ENCODE measurements at places on chromosomes 16 and 17. TPM values are rescaled to one million over a fixed set of nuclear protein-coding genes. Genes with fewer than 3 reads are reported as not detected.

DNA sequence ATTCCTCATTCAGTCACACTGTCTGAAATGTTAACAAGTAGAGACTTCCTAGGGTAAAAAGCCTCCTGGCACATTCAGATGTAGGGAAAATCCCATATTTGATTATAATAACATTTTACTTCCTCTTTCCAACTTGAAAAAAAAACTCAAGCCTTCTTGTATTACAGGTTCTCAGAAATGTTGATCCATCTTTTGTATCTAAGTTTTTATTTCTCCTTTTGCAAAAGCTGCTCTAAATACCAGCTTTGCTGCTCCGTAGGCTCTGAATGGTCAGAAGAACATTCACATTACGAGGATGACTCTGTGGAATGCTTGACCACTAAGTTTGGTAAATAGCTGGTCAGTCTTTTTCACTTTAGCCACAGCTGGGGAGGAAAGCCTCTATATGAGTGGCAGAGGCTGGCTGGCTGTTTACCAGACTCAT lies 13.2 kb upstream of the HEATR6 start:
- peaks cover 10% of the 10 kb centered on the region for H3K4me1 ChIP-seq
- H3K27me3 ChIP-seq: no peaks in the 10 kb centered on the region
- DNase-seq: no peak
- no peaks in the 10 kb centered on the region for H3K36me3 ChIP-seq

DNA sequence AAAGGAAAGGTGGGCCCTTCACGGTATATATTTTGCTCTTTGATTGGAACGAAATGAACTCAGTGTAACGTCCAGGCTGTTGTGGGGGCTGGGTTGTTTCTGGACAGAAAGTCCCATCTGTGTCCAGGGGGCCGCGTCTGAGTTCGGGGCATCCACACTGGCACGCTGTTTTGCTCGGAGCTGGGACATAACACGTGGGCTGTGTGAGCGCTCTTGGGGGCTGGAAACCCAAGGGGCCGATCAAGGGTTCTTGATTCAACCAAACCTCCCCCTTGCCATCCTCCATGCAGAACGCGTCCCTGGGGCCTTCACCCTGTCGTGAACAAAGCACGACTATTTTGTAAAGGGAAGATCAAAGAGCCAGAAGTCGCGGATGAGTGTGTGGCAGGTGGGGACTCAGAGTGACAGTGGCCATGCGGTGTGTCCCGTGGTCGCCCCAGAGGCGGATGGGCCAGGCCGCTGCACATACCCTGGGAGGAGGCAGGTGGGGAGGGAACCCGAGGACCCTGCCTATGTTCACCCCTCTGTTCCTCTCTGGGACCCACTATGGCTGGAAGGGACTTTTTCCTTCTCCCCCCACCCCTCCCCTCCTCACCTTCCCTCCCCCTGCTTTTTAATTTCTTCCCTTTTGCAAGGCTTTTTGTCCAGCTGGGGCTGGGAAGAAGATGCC lies 387.2 kb downstream of the SEC14L1 start:
- no peaks in the 10 kb centered on the region for H3K4me1 ChIP-seq
- no peak overlapping the region for H3K27ac ChIP-seq
- no peaks in the 10 kb centered on the region for H3K36me3 ChIP-seq
- H3K4me3 ChIP-seq: peak overlapping the region; percentile 44
- H3K27me3 ChIP-seq: peaks cover 38% of the 10 kb centered on the region

DNA sequence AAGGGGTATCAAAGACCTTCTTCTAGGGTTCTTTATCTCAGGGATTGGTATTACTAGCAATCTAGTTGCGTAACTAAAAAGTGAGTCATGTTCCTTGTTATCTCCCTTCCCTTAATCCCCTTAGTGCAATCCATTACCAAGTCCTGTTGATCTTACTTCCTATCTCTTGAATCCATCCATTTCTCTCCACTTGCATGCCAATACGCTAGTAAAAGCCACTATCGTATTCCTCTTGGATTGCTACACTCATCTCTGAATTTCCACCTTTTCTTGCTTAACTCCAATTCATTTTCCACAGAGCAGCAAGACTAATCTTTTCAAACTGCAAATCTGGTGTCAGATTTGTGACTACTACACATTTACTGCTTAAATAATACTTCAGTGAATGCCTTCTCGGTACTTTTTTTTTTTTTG lies 1.8 kb upstream of the ADAT1 start:
- no peak overlapping the region for H3K27ac ChIP-seq
- no peaks in the 10 kb centered on the region for H3K27me3 ChIP-seq
- DNase-seq: no peak
- H3K4me1 ChIP-seq: peaks cover 14% of the 10 kb centered on the region
- H3K36me3 ChIP-seq: peaks cover 49% of the 10 kb centered on the region

- DNase-seq: no peak
- peaks cover 5% of the 10 kb centered on the region for H3K4me1 ChIP-seq
- no peaks in the 10 kb centered on the region for H3K27me3 ChIP-seq
- H3K27ac ChIP-seq: no peak overlapping the region
- H3K36me3 ChIP-seq: peaks cover 5% of the 10 kb centered on the region
Measured at GRCh38 chr17:3030096-3030495, 33.3 kb downstream of the OR1D5 start.

DNA sequence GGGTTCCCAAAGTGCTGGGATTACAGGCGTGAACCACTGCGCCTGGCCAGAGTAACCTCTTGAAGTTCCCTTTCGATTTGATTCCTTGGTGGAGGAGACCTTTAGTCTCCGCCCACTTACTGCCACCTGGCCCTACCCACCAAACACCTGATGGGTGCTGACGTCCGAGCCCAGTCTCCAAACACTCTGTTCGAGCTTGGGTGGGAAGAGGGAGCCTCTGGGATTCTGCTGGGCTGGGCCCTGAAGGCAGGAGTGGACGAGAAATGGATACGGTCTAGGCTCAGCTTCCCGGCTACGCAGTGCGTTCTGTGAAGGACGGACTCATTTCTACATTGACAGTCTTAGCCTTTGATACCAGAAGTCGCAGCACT lies 870 bp upstream of the ITGA3 start:
- H3K4me3 ChIP-seq: peak overlapping the region; percentile 91
- no peaks in the 10 kb centered on the region for H3K27me3 ChIP-seq
- DNase-seq: no peak
- no peaks in the 10 kb centered on the region for H3K36me3 ChIP-seq

DNA sequence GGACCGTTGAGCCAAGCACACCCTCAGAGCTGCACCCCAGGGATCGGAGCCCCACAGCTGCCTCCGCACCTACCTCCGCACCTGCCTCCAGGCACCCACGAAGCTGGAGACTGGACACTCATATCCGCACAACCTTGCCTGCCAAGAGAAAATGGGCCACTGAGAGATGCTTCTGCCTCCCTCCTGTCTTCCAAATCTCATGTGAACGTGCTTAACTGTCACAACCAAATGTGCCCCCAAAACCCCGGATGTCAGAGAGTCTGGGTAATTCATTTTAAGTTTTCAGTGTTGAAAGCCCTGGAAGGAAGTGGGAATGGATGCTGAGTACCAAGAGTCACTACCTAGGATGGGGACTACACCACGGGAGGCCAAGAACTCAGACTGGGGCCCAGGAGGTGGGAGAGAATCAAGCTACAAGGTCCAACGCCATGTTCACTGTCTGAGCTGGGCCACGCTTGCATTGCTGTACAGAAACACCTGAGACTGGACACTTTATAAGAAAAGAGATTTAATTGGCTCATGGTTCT lies 49.5 kb upstream of the MEAK7 start:
- H3K27ac ChIP-seq: no peak overlapping the region
- H3K4me3 ChIP-seq: no peak overlapping the region
- DNase-seq: no peak
- H3K36me3 ChIP-seq: no peaks in the 10 kb centered on the region
- H3K4me1 ChIP-seq: no peaks in the 10 kb centered on the region

GRCh38 chr16:13377143-13377542 lies 475.7 kb downstream of the SHISA9 start:
- no peaks in the 10 kb centered on the region for H3K27me3 ChIP-seq
- DNase-seq: no peak
- H3K4me3 ChIP-seq: no peak overlapping the region
- H3K27ac ChIP-seq: no peak overlapping the region
- H3K36me3 ChIP-seq: no peaks in the 10 kb centered on the region
- no peaks in the 10 kb centered on the region for H3K4me1 ChIP-seq

GRCh38 chr16:81627024-81627423 lies 152.1 kb upstream of the PLCG2 start:
- no peak overlapping the region for H3K27ac ChIP-seq
- no peak overlapping the region for H3K4me3 ChIP-seq
- peaks cover 8% of the 10 kb centered on the region for H3K4me1 ChIP-seq

DNA sequence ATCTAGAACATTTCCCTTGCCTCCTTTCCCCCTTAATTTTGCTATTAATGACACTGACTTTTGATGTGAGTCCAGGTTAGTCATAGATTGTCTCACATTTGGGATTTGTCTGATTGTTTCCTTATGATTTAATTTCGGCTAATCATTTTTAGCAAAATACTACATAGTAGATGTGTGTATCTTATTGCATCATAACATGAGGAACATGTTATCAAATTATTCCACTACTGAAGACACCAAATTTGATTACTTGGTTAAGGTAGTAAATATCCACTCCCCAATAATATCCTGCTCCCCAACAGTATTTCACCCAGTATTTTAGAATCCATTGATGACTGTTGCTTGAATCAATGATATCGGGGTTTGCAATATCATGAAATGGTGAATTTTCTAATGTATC lies 2.7 kb downstream of the POLG2 start:
- H3K4me1 ChIP-seq: peaks cover 13% of the 10 kb centered on the region
- H3K27me3 ChIP-seq: no peaks in the 10 kb centered on the region
- no peak overlapping the region for H3K4me3 ChIP-seq
- no peak overlapping the region for H3K27ac ChIP-seq

DNA sequence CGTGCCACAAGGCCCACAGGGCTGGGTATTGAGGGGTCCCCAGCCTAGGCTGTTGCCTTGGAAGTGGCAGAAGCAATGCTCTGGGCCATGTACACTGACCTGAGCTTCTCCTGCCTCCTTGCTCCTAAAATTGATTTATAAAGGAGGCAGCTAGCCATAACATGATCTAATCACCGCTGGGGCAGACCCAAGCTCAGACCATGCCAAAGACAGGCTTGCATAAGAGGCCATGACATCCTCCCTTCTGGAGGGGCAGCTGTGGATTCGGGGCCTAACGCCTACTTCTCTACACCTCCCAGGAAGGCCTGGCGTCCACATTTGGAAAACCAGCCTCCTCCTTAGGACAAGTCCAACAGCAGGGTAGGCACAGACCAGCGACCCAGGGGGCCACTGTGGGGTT lies 12.3 kb downstream of the HSD11B2 start:
- H3K36me3 ChIP-seq: peaks cover 33% of the 10 kb centered on the region
- no peaks in the 10 kb centered on the region for H3K4me1 ChIP-seq
- no peak overlapping the region for H3K27ac ChIP-seq

DNA sequence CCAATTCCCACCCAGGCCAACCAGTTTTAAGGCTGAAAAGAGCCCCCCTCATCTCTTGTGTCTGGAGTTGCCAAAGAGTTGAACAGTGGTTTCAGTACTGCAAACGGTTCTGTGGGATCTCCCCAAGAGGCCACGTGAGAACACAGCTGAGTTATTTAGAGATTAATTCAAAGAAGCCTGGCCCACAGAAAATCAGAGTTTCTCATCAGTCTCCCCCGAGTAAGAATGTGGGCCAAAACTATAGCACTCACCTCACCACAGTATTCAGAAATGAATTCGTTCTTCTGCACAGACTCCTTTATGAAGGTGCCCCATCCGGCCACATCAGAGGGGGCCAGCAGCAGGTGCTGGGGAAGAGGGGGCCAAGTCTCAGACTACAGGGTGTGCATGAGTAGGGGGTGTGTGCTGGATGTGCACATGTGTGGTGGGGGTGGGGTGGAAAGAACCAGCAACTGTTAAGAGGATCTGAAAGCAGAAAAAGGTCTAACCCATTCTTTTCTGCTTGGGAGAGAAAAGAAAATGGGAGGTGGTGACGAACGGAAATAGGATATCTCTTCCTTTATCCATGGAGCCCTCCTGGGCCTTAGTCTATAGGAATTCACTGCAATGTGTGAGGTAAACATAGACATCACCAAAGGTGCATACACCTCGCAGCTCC lies 22.6 kb downstream of the CNTNAP1 start:
- no peaks in the 10 kb centered on the region for H3K27me3 ChIP-seq
- peaks cover 65% of the 10 kb centered on the region for H3K36me3 ChIP-seq
- no peak overlapping the region for H3K4me3 ChIP-seq

GRCh38 chr17:29401258-29401657 lies 11.1 kb downstream of the TAOK1 start:
- no peaks in the 10 kb centered on the region for H3K27me3 ChIP-seq
- no peak for DNase-seq
- no peak overlapping the region for H3K4me3 ChIP-seq
- no peaks in the 10 kb centered on the region for H3K36me3 ChIP-seq

DNA sequence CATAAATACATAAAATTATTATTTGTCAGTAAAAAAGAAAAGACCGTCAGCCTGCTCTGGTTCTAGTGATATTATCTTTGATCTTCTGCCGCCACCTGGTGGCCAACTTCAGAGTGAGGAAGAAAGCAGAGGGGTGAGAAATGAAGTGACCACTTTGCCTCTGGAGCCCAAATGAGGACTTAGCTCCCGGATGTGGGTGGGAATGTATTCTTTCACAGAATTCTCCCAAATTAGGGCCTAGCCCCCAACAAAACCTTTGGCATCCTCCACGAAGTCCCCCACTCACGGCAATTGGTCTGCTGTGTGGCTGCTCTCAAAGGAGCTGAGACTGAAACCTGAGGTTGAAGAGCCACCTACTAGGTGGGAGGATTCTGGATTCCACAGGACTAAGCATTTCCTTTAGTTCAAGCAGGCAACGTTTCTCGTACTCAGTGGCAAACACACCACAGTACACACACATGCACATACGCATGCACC lies 4.9 kb upstream of the ZNF267 start:
- H3K36me3 ChIP-seq: no peaks in the 10 kb centered on the region
- H3K27ac ChIP-seq: no peak overlapping the region
- H3K4me3 ChIP-seq: no peak overlapping the region
- H3K27me3 ChIP-seq: peaks cover 4% of the 10 kb centered on the region
- peak; percentile 65 for DNase-seq

DNA sequence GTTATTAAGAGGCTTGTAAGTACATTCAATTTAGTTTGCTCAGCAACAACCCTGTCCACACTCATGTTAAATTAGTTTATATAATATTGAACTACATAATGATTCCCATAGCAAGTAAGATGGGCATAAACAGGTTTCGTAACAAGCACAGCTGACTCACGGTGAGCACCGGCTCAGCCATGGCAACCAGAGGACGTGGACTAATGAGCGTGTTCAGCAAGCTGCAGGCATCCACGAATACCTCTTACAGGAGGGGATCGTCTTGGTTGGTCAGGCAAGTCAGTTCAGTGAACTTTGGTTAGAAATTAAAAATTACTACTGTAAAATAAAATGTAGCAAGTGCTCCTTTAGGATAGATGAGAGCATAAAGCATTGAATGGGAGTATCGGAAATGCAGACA lies 58.4 kb downstream of the ELAC2 start:
- H3K27me3 ChIP-seq: peaks cover 5% of the 10 kb centered on the region
- H3K27ac ChIP-seq: no peak overlapping the region
- H3K4me3 ChIP-seq: no peak overlapping the region
- no peaks in the 10 kb centered on the region for H3K36me3 ChIP-seq

- DNase-seq: no peak
- no peaks in the 10 kb centered on the region for H3K27me3 ChIP-seq
- no peak overlapping the region for H3K27ac ChIP-seq
- no peaks in the 10 kb centered on the region for H3K36me3 ChIP-seq
- H3K4me3 ChIP-seq: no peak overlapping the region
Measured at GRCh38 chr16:78594191-78594590, 494.7 kb downstream of the WWOX start.

CD300LF gene
- polyA plus RNA-seq: not detected

ALOX12 gene
- not detected for polyA plus RNA-seq

PPL gene
- polyA plus RNA-seq: 24.6 TPM

MMP28 gene
- 0.33 TPM for polyA plus RNA-seq

TPSD1 gene
- polyA plus RNA-seq: not detected

CDH15 gene
- polyA plus RNA-seq: 0.08 TPM

SLC52A1 gene
- polyA plus RNA-seq: 0.55 TPM

C17orf100 gene
- polyA plus RNA-seq: 2.6 TPM

SLC25A19 gene
- 11.7 TPM for polyA plus RNA-seq
